ENCODE measurements at places on chromosomes 11 and 22. TPM values are rescaled to one million over a fixed set of nuclear protein-coding genes. Genes with fewer than 3 reads are reported as not detected.

Gene HEPHL1
- 4.3 TPM for total RNA-seq

Gene MRGPRX3
- total RNA-seq, result not detected

Gene RFPL2
- total RNA-seq, result not detected

Gene ADM2
- 5.8 TPM for total RNA-seq

Gene ROM1
- 3.0 TPM for total RNA-seq

Gene CEP126
- total RNA-seq, result 0.97 TPM

Gene GUCY1A2
- total RNA-seq, result 0.64 TPM

Gene CNIH2
- 0.43 TPM for total RNA-seq

Gene LUZP2
- total RNA-seq, result under 0.01 TPM

Gene CCDC116
- 0.32 TPM for total RNA-seq

Gene APOA1
- total RNA-seq, result not detected

Gene BLID
- total RNA-seq, result 6.0 TPM

Gene CAT
- total RNA-seq, result 49.9 TPM

Gene PKDREJ
- total RNA-seq, result not detected

Gene ZNF280A
- total RNA-seq, result not detected
